Endothelial cell of umbilical vein (primary cell): ENCODE measurements at places on chromosomes 7 and 10. TPM values are rescaled to one million over a fixed set of nuclear protein-coding genes. Genes with fewer than 3 reads are reported as not detected.

The CYP3A4 gene
- not detected in 2 replicates for total RNA-seq

The STRIP2 gene
- total RNA-seq: 8.8 and 10.0 TPM in 2 replicates

The KCNMA1 gene
- 0.44 and 0.82 TPM in 2 replicates for total RNA-seq

The TDRD1 gene
- total RNA-seq: not detected in 2 replicates

The CUBN gene
- 2.7 and 3.0 TPM in 2 replicates for total RNA-seq

The CYP2C9 gene
- not detected in 2 replicates for total RNA-seq

DNA sequence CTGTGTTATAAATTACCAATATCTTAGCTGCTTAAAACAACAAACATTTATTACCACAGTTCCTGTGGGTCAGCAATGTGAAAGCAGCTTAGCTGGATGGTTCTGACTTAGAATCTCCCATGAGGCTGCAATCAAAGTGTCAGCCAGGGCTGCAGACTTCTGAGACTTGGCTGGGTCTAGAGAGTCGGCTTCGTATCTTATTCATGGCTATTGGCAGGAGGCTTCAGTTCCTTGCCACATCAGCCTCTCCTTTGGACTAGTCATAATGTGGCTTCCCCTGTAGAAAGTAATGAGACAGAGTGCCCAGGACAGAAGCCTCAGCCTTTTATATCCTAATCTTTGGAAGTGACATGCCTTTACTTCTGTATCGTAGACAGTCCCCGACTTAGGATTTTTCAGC lies 27.3 kb downstream of the RALA start:
- H3K27ac ChIP-seq: no peak overlapping the region
- no peaks in the 10 kb centered on the region for H3K27me3 ChIP-seq
- H3K36me3 ChIP-seq: no peaks in the 10 kb centered on the region
- H3K4me3 ChIP-seq: no peak overlapping the region

GRCh38 chr10:133442191-133442966 lies 11.4 kb upstream of the SCART1 start:
- no peaks in the 10 kb centered on the region for H3K36me3 ChIP-seq
- DNase-seq: no peak
- H3K4me1 ChIP-seq: no peaks in the 10 kb centered on the region

DNA sequence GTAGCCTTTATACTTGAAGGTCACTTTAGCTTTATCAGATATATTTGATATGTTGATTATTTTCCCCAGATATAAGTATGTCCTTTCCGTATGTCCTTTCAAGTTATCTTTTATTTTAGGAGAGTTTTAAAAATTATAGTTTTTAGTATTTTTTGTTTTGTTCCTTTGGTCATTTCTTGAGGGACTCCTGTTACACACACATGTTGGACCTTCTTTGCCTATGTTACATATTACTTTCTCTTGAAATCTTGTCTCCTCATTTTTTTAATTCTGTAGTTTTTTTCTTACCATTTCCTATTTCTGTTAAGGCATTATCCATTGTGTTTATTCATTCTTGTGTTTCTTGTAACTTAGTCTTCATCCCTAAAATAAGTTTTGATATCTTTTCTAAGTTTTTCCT lies 23.9 kb downstream of the GLCCI1 start:
- no peaks in the 10 kb centered on the region for H3K36me3 ChIP-seq
- no peak overlapping the region for H3K4me3 ChIP-seq
- H3K4me1 ChIP-seq: no peaks in the 10 kb centered on the region
- DNase-seq: no peak

GRCh38 chr10:110058212-110058611 lies 50.4 kb downstream of the ADD3 start:
- H3K27me3 ChIP-seq: no peaks in the 10 kb centered on the region
- DNase-seq: peak; percentile 58
- no peaks in the 10 kb centered on the region for H3K36me3 ChIP-seq

DNA sequence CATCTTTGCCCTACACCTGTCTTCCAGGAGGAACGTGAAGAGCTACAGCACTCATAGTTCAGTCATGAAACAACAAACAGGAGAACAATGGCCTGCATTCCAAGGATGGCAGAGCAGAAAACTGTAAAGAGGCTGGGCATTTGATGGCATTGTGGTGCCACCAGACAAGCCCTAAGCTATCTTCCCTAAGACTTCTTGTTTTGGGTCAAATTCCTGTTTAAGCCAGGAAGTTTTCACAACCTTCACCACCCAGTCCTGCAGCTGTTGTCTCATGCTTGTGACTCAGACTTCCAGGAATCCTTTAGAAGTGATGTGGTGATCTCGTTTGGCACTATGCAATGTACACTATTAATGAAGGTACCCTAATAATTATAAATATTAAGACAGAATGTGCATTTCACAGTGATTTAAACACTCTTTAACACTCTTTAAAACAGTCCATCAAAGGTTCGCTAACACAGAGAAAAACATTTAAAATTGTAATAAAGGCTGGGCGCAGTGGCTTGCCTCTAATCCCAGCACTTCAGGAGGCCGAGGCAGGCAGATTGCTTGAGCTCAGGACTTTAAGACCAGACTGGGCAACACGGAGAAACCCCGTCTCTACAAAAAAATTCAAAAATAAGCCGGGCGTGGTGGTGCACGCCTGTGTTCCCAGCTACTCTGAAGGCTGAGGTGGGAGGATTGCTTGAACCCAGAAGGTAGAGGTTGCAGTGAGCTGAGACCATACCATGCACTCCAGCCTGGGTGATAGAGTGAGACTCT lies 2.7 kb upstream of the HERPUD2 start:
- peaks cover 42% of the 10 kb centered on the region for H3K4me1 ChIP-seq
- DNase-seq: peak; percentile 60
- H3K36me3 ChIP-seq: no peaks in the 10 kb centered on the region
- H3K4me3 ChIP-seq: no peak overlapping the region
- H3K27me3 ChIP-seq: no peaks in the 10 kb centered on the region

GRCh38 chr7:111752022-111752582 lies 189.8 kb upstream of the IMMP2L start:
- peaks cover 8% of the 10 kb centered on the region for H3K36me3 ChIP-seq
- no peaks in the 10 kb centered on the region for H3K27me3 ChIP-seq
- no peaks in the 10 kb centered on the region for H3K4me1 ChIP-seq
- no peak overlapping the region for H3K27ac ChIP-seq

DNA sequence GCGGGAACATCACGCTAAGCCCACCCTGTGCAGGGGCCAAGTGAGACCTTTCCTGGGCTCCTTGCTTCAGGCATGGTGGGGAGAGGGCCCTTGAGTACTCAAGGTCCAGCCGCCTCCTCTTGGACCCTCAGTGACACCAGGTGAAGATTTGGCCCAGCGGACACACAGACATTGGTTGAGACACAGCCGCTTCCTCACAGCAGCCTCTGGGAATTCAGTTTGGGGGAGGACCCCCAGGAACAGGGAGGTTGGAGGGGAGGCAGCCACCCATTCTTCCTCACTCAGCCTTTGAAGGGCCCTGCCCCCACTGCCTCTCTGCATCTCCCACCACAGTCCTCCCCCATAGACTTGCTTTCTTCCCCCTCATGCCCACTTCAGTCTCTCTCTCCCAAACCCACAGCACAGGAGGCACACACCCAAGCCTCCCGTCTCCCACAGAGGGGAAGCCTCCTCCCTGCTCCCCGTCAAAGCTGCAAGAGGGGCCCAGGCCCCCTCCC lies 31.9 kb downstream of the ANXA8 start:
- H3K4me1 ChIP-seq: no peaks in the 10 kb centered on the region
- H3K27ac ChIP-seq: no peak overlapping the region
- H3K4me3 ChIP-seq: no peak overlapping the region
- H3K27me3 ChIP-seq: no peaks in the 10 kb centered on the region
- H3K36me3 ChIP-seq: no peaks in the 10 kb centered on the region

DNA sequence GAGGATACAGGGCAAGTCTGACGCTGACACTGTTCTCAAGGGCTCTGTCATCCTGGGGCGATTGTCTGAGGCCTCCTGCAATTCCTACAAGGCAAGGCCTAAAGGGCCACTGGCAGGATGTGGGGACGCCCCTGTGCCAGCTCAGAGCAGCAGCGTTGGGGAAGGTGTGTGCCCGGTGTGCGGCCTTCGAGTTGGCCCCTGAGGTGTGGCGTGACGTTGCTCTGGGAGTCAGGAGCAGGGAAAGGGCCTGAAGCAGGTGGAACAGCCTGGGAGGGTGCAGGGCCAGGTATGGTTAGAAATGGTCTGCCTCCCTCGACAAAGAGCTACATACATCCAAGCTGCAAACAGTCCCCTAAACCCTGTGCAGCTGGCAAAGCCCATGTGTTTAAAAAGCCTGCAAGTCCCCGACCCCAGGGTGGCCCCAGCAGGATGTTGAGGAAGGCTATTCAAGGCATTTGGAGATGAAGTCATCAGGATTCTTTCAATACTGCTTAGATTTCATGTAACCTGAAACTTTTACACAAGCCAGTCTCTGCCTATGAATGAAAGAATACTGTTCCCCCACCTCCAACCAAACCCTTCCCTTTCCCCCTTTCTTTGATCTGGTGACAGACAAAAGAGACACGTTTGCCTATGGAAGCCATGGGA lies 142.5 kb upstream of the TNS3 start:
- H3K4me1 ChIP-seq: peaks cover 9% of the 10 kb centered on the region
- no peaks in the 10 kb centered on the region for H3K27me3 ChIP-seq
- peak; percentile 74 for DNase-seq
- no peak overlapping the region for H3K4me3 ChIP-seq
- no peaks in the 10 kb centered on the region for H3K36me3 ChIP-seq
- no peak overlapping the region for H3K27ac ChIP-seq

GRCh38 chr7:26208040-26208439 lies 6.5 kb downstream of the CBX3 start:
- no peak overlapping the region for H3K4me3 ChIP-seq

DNA sequence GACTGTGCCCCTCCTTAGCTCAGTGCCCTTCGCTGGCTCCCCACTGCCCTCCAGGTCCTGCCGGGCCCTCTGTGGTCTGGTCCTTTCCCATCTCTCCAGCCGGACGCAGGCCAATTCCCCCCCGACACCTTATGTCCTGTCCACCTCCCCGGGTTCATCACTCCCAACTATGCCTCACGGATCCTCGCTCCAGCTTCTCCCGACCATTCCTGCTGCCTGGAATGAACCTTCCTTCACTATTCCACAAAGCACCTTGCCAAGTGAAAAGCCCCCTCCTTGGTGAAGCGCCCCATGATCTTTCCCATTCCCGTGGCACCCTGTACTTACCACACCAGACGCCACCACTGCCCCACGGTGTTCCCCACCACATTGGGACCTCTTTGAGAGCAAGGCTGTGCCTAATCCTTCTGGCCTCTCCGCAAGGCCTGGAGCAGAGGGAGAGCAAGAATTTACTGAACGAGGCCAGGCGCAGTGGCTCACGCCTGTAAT lies 47.2 kb downstream of the TMEM270 start:
- H3K4me1 ChIP-seq: no peaks in the 10 kb centered on the region
- no peaks in the 10 kb centered on the region for H3K27me3 ChIP-seq
- H3K27ac ChIP-seq: no peak overlapping the region
- no peak overlapping the region for H3K4me3 ChIP-seq
- H3K36me3 ChIP-seq: no peaks in the 10 kb centered on the region

GRCh38 chr7:77466450-77466849 lies 50.3 kb upstream of the GSAP start:
- DNase-seq: no peak
- H3K36me3 ChIP-seq: no peaks in the 10 kb centered on the region
- H3K4me1 ChIP-seq: no peaks in the 10 kb centered on the region
- H3K27me3 ChIP-seq: no peaks in the 10 kb centered on the region
- no peak overlapping the region for H3K27ac ChIP-seq

- no peaks in the 10 kb centered on the region for H3K27me3 ChIP-seq
- DNase-seq: no peak
- H3K27ac ChIP-seq: no peak overlapping the region
- no peak overlapping the region for H3K4me3 ChIP-seq
- H3K36me3 ChIP-seq: no peaks in the 10 kb centered on the region
- H3K4me1 ChIP-seq: no peaks in the 10 kb centered on the region
These were observed 12.3 kb downstream of the SCART1 start for GRCh38 chr10:133465950-133466474.

DNA sequence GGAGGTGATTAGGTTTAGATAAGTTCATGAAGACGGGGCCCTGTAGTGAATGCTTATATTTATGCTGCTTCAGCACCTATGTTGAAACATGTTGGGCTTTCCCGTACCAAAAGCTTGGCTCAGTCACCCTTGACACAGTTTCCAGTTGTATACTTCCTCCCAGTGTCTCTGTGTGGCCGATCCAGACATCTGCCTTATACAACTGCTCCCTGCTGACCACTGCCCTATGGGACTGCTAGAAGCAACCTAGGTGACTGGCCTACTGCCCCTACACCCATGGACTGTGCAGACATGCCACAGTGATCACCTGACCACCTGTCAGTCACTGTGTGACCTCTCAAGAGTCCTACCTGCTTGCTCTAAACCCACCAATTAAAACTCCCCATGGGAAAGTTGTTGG lies 22.6 kb upstream of the TSPAN13 start:
- H3K4me3 ChIP-seq: no peak overlapping the region
- no peak for DNase-seq
- no peaks in the 10 kb centered on the region for H3K4me1 ChIP-seq
- H3K36me3 ChIP-seq: no peaks in the 10 kb centered on the region

DNA sequence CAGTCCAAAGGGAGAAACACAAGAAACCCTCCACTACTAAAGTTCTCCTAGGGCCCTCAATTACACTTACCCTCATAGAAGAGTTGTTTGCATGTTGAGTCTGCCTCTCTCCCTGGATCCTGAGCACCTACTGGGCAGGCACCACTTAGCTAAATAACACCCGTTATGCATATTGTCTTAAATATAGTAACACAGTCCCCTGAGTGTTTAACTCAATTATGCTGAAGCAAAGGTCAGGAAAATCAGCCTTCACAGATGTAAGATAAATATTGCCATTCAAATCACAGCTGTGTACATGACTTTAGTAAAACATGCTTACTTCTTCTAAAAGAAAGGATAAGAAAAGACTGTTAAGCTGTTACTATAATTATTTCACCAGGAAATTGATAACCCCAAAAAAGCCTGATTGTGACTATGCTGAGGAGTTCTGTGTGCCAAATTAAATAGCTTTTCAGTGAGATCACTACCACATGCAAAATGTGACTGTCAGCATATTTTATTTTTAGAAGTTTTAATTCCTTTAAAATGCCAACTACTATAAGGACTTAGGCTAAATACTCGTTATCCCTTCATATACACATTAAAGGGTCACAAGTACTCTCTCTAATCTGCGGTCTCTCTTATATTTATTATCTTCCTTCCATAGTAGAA lies 733.9 kb upstream of the PHF14 start:
- peak; percentile 47 for DNase-seq
- H3K4me3 ChIP-seq: no peak overlapping the region
- H3K27ac ChIP-seq: no peak overlapping the region
- no peaks in the 10 kb centered on the region for H3K27me3 ChIP-seq
- H3K4me1 ChIP-seq: peaks cover 9% of the 10 kb centered on the region

- no peak overlapping the region for H3K4me3 ChIP-seq
- H3K36me3 ChIP-seq: no peaks in the 10 kb centered on the region
- peaks cover 8% of the 10 kb centered on the region for H3K27me3 ChIP-seq
- H3K27ac ChIP-seq: no peak overlapping the region
- no peaks in the 10 kb centered on the region for H3K4me1 ChIP-seq
These were observed 122.8 kb downstream of the BAMBI start for GRCh38 chr10:28800144-28800543.
